ENCODE measurements at places on chromosomes 3 and 15.

GRCh38 chr3:175392653-175393052 lies 533.5 kb downstream of the NAALADL2 start:
- DNase-seq: peak; percentile 55

GRCh38 chr15:34984889-34985630 lies 3.0 kb downstream of the ZNF770 start:
- peak; percentile 50 for DNase-seq

- no peak for DNase-seq
Measured at GRCh38 chr15:71337197-71337845, 222.1 kb downstream of the THSD4 start.

DNA sequence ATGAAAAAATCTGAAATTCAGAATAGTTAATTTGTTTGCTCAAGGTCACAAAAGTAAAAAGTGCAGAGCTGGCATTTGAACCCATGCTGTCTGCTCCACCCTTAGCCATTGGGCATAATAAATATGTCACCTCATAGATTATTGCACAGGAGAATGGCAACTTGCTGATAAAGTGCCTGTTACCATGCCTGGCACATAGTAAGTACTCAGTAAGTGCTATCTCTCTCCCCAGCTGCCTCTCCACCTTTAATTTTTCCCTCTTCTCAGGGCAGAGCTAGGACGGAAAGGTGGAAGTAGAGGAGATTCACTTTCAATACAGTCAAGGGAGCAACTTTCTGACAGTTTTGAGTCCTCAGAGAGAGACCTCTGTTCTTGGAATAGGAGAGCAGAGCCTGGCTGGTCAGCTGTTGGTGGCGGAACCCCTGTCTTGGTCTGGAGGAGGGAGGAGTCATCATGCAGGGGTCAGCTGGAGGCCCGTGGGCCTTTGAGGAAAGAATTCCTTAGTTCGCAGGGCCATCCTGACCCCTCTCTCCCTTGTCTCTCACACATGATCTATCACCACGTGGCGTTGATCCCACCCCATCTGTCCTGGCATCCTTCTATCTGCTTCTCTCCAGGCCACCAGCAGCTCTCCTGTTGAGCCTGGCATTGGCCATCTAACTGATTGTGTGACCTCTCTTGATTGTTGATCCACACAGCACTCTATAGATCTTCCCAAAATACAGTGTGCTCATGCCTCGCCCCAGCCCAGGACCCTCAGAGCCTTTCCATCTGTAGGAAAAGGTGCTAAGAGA lies 149.3 kb downstream of the RPLP1 start:
- no peak for DNase-seq

- no peak for DNase-seq
Measured at GRCh38 chr3:130786306-130786705, 39.7 kb upstream of the PIK3R4 start.

DNA sequence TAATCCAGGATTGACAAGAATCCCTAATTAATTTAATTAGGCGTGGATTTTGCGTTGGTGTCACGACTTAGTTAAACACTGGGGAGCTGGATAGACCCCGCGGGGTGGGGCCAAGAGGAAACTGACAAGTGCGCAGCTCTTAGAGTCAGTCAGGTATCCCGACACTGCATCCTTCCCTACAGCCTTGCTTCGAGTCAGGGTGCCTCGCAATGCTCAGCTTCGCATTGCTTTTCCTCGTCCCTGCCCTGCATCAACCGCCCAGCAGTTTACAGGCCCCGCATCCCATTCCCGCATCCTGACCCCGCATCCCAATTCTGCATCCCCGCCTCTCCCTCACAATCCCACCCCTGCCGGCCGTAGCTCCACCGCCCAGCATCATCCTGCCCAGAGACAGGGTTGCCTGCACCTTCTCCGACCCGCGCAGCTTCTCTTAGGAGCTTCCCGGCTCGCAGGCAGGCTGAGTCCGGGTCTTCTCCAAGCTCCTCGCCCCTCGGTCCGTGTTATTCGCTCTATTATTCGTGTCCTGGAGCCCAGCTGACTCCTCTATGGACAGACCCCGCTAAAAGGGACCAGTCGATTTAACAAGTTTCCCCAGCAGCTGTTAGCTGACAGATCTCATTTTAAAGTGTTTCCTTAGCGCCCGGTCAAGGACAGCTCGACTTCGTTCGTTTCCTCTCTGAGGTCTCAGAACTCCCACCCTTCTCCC lies 699 bp upstream of the SHOX2 start:
- peak; percentile 35 for DNase-seq

- no peak for DNase-seq
Measured at GRCh38 chr15:56734013-56734635, 815 bp upstream of the ZNF280D start.

DNA sequence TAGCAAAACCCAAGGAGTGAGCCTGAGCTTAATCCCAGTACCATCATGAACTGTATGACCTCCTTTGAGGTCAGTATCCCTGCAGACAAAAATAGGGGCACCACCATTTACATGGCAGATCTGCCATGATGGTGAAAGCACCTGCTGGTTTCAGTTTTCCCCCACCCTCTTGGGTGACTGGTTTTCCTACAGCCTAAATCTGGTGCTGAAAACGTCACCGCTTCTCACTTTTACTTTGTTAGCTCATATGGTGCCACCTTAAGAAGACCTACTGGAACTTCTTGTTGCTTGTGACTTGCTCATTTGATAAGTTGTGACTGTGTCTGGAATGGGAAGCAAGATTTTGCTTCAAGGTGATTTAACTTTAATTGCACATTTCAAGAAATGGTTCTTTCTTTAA lies 5.1 kb downstream of the PPP1R2 start:
- DNase-seq: no peak

DNA sequence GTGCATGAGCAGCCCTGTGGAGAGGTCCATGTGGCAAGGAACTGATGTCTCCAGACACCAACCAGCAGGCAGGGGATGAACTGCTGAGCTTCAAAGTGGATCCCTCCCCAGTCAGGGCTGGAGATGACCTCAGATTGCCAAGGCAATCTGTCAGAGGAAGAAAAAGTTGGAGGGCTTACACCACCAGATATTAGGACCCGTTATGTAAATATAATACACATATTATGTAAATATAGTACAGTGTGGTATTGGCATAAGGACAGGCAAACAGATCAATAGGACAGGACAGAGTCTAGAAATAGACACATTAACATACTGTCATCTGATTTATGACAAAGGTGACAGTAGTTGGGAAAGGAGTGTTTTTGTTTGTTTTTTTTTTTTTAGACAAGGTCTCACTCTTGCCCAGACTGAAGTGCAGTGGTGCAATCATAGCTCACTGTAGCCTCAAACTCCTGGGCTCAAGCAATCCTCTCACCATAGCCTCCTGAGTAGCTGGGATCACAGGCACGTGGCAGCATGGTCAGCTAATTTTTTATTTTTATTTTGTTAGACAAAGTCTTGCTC lies 18.0 kb upstream of the RAB7A start:
- DNase-seq: no peak

DNA sequence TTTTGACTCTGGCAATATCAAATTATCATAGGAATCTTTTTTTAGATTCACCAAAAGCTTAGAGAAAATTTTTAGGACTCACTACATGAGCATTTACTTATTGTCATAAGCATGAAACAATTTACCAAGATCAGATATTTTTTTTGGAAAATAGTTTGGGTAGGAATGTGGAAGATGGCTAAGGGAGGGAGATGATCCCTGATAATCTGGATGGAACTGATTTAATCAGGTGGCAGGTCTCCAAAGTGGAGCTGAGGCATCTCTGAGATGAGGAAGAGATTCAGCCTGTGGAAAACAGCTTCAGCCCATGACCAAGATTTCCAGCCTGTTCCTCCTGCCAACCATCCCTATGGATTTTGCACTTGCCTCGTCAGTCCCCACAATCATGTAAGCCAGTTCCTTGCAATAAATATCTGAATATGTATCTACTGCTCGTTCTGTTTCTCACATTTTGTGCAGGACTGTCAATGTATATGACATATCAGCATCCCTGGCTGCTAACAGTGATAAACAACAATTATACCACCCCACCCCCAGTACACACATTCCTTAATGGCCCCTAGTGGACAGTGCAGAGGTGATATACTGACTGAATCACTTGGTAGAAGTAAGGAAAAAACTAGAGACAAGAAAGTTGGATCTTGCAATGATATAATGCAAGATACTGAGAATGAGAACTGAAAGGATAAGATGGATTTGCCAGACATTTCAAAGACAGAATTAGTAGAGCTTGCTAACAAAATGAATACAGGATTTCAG lies 183.8 kb downstream of the NEK10 start:
- no peak for DNase-seq

- DNase-seq: peak; percentile 82
Measured at GRCh38 chr3:192570821-192571791, 156.2 kb downstream of the FGF12 start.

DNA sequence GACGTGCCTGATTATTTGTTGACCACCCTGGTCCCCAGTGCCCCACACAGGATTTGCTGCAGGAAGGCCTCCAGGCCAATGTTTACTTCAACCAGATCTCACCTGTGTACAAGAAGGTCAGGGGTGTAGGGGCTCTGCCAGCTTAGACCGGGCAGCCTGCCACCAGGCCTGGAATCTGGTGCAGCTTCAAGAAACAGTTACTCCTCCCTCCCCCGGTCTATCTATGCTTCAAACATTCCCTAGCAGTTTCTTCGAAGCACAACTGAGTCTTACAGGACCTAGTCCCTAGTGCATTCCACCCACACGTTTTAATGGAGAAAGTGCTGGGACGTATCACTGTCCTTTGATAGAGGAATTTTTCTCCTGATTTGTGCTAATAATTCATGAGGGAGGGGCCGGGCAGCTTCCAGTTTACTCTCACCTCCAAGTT lies 8.0 kb downstream of the SH3BP5 start:
- DNase-seq: peak; percentile 49

DNA sequence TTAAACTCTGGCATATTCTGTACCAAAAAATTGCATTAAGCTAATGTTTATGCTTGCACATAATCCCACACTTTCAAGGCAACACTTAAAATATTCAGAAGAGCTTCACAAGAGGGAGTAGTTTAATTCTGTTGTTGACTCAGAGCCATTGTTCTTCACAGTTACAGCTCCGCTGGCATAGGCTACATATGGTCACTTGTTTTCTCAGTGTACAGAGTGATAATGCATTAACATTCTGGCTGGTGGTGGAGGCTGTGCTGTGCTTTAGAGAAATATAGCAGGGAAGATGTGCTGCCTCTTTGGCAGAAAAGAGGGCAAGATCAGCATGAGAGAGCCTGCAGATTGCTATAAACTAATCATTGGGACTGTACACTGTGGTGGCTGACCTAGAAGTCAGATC lies 13.3 kb downstream of the NLGN1 start:
- peak; percentile 38 for DNase-seq

DNA sequence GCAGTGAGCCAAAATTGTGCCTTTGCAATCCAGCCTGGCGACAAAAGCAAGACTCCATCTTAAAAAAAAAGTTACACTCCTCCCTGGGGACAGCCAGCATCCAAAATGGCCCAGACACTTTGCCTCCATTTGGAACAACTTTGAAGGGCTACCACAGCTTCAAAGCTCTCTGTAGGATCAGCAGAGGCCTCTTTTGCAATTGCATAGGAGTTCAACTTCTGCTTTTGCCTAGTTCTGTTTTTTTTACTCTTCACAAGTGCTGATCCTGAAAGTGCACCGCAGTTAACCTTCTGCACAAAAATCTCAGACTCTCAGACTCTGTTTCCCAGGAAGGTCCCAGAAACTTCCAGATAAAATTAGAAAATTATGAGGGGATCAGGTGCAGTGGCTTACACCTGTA lies 25.2 kb upstream of the SLC4A7 start:
- DNase-seq: no peak

DNA sequence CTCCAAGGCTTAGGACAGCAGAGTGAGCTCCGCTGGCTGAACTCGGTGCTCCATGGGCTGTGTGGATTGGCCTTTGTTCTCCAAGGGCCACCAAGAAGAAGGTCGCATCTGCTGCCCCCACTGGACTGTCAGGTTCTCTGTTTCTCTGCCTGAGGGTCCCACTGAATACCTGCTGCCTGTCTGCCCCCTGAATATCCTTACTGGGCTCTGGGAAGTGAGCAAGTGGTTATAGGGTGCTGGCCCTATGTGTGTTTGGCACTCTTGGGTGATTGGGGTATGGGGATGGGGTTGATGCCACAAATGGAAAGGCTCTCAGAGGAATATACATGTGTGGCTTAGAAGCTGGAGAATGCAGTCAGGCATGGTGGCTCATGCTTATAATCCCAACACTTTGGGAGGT lies 82.3 kb downstream of the THSD4 start:
- DNase-seq: no peak

Measured in astrocyte of the hippocampus (primary cell).